Ureter (tissue), 1 donor: ENCODE measurements at places on chromosomes 1 and 21. TPM values are rescaled to one million over a fixed set of nuclear protein-coding genes. Genes with fewer than 3 reads are reported as not detected.
A peak's percentile ranks its signal among the peaks of the same experiment; 100 is the strongest.

PLA2G2C gene
- total RNA-seq = not detected

DNA sequence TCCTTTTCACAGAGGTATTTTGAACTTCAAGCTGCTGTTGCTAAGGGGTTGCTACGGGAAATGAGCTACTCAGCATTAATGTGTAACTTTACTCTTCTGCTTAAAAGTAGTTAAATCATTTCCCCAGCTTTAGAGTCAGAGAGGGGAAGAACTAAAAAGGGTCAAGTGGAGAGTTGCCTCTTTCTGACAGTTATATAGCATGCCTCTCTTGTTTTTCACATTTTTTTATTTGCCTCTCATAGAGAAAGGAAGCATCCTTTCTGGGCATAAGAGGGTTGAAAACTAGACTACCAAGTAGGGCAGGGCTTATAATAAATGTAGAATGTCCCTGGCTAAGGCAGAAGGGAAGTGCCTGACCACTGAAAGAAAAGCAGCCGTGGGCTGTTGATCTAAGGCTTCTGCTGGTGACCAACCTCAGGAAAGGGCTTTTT, 10.1 kb upstream of the ELAVL4 start:
- no peak for DNase-seq

FAM131C gene
- 0.60 TPM for total RNA-seq

CHD1L gene
- 31.5 TPM for total RNA-seq

- no peak for DNase-seq
Measured at GRCh38 chr1:111596499-111596898, 23.1 kb upstream of the RAP1A start.

GJA8 gene
- total RNA-seq = not detected

GRCh38 chr1:3584915-3585314, 26.4 kb downstream of the MEGF6 start:
- DNase-seq = no peak

DNA sequence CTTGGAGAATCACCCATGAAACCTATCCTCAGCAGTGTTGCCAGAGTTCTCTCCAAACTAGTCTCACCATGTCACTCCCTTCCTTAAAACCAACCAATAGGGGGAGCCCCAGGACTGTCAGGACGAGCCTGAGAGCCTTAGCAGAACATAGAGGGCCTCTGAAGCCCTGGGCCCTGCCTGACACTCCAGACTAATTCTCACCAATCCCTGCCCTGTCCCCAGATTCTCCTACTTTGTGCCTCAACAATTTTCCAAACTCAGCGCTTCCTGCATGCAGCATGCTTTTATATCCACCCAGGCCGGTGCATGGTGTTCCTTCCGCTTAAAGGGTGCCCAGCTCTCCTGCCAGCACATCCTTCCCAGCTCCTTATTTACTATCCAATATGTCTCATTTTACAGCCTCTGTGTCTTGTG, 42.7 kb downstream of the HSD3B1 start:
- peak; percentile 47 for DNase-seq

DNA sequence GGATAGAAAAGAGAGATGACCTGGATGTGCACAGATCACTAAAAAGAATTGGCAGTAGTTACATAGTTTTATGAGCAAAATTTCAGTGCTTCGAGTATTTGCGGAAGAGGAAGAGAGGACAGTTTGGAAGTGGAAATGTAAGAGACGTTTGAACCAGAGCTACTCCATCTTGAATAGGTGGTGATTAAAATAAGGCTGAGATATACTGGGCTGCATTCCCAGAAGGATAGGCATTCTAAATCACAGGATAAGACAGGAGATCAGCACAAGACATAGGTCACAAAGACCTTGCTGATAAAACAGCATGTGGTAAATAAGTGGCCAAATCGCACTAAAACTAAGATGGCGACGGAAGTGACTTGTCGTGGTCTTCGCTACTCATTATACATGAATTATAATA, 453.3 kb downstream of the COL11A1 start:
- DNase-seq = no peak

GRCh38 chr1:176853503-176853902, 311.0 kb downstream of the ASTN1 start:
- DNase-seq = no peak

HHIPL2 gene
- total RNA-seq = 0.62 TPM

DIP2A gene
- total RNA-seq = 52.9 TPM

- no peak for DNase-seq
Measured at GRCh38 chr1:30534551-30534940, 188.8 kb downstream of the MATN1 start.

- no peak for DNase-seq
Measured at GRCh38 chr1:3205815-3206214, 136.8 kb downstream of the PRDM16 start.

DNA sequence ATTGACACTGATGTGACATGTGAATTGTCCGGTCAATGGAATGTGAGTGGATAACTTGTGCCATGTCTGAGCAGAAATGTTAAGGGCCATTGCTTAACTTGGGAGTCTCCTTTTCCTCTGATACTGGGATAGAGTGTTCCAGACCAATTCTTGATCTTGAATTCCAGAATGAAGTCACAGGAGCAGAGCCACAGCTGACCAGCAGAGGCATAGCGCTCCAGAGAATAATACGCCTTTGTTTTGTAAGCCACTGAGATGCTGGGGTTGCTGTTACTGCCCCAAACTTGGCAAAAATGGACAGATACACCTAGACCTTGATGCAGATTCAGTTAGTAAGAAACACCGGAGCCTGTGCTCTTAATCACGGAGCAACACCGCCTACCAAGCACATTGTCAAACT, 6.3 kb downstream of the KCNJ6 start:
- no peak for DNase-seq

LCA5L gene
- total RNA-seq = 3.0 TPM
